Globus pallidus (tissue), 1 donor: ENCODE measurements at places on chromosomes 1 and 21.
A peak's percentile ranks its signal among the peaks of the same experiment; 100 is the strongest.

DNA sequence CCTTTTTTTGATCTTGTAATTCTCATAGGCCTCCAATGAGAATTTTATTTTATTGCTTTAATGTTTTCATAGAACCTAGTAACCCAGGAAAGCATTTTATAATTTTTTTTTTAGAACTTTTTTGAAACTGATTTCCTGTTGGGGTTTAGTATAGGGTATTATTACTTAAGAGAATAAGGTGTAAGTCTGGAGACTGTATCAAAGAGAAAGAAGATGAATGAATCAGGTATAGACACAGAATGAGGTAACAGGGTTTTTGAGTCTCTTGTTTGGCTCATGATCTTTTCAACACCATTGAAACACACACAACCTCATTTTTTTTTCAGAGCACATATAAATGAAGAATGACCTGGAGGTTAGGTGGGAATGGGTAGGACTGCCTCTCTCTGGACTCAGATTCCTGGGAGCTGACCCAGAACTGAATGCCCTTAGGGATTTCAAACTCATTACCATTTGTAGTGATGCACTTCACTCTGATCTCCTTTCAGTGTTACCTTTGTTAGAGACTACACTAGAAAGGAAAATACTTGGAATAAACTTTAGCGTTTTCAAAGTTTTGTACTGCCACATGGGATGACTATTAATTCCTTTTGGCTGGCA is 51.0 kb downstream of the EPB41 start:
- no peak for DNase-seq

DNA sequence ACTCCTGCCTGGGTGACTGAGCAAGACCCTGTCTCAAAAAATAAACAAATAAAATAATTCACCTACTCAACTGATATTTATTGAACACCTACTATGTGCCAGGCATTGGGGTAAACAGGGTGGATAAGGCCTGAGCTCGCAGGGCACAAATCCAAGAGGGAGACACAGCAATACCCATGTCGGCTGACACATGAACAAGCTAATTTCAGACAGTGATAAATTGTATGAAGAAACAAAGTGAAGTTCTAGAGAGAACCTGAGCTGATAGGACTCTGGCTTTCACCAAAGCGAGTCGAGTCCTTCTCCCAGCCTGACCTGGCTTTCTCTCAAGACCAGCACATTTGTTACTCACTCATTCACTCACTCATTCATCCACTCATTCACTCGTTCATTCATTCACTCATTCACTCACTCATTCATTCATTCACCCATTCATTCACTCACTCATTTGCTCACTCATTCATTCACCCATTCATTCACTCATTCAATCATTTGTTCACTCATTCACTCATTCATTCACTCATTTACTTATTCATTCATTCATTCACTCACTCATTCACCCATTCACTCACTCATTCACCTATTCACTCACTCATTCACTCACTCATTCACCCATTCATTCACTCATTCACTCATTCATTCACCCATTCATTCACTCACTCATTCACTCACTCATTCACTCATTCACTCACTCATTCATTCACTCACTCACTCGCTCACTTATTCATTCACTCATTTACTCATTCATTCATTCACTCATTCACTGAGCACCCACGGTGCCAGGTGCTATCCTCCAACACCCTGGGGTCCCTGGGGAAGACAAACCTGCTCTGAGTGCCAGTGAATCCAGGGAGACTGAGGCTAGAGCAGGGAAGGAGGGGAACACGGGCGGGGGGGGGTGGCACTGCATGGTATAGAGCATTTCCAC is 37.4 kb upstream of the CASZ1 start:
- no peak for DNase-seq

- DNase-seq: peak; percentile 11
Measured at GRCh38 chr1:192485692-192486436, 89.7 kb upstream of the RGS1 start.

- no peak for DNase-seq
Measured at GRCh38 chr21:14858311-14858710, 206.5 kb downstream of the NRIP1 start.

DNA sequence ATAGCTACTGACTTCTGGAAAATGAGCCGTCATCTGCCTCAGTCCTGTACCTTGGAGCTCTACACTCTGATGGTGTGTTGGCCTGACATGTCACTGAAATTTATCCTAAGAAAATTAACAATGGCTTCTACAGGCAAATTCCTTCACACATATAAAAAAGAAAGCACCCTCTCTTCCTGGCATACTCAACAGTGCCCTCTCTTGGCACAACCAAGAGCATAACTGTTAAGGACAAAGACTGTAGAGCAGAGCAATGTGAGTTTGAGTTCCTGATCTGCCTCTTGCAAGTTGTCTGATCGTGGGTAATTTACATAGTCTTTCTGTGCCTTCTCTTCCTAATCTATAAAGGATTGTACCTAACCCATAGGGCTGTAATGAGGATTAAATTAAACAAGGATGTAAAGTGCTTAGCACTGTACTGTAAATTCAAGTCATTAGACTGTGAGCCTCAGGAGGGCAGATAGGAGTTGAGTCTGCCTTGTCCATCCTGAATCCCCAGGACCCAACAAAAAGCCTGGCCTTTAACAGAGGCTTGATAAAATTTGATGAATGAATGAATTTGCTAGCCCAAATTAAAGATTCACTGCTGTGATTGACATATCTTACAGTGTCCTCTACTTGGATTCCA is 83.5 kb downstream of the SYF2 start:
- DNase-seq: no peak

DNA sequence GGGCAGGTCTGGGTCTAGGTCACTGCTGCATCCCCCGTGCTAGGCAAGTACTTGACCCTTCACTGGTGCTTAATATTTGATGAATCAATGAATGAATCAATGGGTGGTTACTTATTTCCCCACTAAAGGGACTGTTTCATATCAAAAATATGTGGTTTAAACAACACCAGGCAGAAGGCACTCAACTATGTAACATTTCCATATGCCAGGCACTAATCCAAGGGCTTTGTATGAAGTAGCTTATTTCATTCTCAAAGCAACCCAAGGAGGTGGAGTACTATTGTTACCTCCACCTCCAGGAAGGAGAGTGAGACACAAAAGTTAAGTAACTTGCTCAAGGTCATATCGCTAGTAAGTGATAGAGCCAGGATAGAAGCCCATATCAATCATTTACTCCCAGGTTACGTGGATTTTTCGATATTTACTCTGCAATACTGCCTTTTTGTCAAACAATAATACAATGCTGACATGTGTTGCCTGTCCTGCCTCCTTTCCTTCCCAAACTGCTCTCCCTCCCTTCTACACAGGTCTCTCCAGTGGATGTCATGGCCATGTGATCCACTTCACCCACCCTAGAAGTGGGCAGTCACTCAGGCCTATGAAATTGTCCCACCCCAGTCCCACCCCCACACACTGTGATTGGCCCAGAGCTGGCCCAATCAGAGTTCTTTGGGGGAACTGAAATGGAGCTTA is 142.8 kb downstream of the ETS2 start:
- no peak for DNase-seq

GRCh38 chr1:80385650-80386049 is 1379.1 kb upstream of the ADGRL4 start:
- DNase-seq: no peak

GRCh38 chr1:183871142-183871541 is 66.2 kb downstream of the RGL1 start:
- DNase-seq: peak; percentile 90

- DNase-seq: no peak
Measured at GRCh38 chr1:155801149-155801548, 55.9 kb downstream of the GON4L start.

- DNase-seq: no peak
Measured at GRCh38 chr1:108858230-108858950, 1.5 kb upstream of the AKNAD1 start.

DNA sequence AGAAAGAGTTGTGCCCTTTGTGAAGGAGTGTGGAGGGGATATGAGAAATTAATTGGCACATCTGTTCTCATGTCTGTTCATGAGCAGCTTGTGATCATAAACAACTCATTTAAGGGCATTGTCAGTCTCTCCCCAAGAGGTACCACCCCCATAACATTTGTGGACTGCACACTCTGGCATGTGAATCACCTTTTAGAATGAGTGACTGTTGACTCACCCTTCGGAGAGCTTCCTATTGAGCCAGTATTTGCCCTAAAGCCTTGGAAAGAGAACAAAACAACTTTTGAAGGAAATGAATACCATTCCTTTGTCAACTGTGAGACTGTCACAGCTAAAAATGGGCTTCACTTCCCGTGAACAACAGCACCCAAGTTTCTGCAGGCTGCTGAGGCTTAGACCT is 27.5 kb upstream of the MYSM1 start:
- no peak for DNase-seq

DNA sequence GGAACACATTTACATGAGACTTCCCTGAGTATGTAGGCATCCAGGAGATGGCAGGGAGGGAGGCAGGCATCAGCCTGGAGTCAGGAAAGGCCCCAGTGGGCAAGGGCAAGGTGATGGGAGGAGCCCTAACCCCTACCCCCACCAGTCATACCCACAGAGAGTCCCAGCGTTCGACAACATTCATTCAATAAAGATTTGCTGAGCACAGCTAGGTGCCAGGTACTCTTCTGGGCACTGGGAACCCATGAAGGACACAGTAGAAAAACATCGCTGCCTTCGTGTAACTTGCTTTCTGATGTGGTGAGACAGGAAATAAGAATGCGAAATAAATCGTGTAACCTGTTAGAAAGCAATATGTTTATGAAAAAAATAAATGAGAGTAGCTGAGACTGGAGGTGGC is 77.3 kb upstream of the GADD45A start:
- no peak for DNase-seq
